ENCODE measurements at places on chromosomes 4 and X. TPM values are rescaled to one million over a fixed set of nuclear protein-coding genes. Genes with fewer than 3 reads are reported as not detected.

DNA sequence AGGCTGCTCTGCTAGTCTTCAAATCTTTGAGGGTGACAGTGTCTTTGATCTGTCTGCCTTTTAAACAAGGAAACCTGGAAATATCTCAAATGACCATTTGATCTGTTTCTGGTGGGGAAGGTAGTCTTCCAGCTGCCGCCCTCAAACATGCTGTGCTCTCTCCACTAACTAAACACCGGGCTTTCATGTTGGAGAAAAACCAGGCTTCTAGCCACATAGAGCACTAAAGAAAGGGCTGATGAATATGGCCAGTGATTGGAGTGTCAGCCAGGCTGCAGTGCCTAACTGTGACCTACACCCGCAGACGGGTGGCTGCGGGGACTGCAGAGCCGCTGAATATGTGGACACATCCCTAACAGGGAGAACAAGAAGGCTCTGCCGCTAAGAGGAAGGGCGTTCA, 85.9 kb downstream of the UNC5C start:
- peaks cover 19% of the 10 kb centered on the region for H3K4me1 ChIP-seq
- no peaks in the 10 kb centered on the region for H3K36me3 ChIP-seq
- H3K27ac ChIP-seq = no peak overlapping the region
- H3K27me3 ChIP-seq = peaks cover 2% of the 10 kb centered on the region
- DNase-seq = no peak

Gene BTK
- total RNA-seq = not detected

Gene GPC3
- total RNA-seq = 18.6 TPM

- H3K27ac ChIP-seq = peak overlapping the region; percentile 87
- H3K4me1 ChIP-seq = peaks cover 2% of the 10 kb centered on the region
- H3K27me3 ChIP-seq = peaks cover 2% of the 10 kb centered on the region
- peak; percentile 91 for DNase-seq
Observed at GRCh38 chrX:54921427-54922021, 900 bp downstream of the TRO start.

Gene MAP9
- 17.9 TPM for total RNA-seq

Gene AMOT
- total RNA-seq = 7.2 TPM

Gene CCKAR
- total RNA-seq = not detected

Gene OPN1MW
- total RNA-seq = not detected

DNA sequence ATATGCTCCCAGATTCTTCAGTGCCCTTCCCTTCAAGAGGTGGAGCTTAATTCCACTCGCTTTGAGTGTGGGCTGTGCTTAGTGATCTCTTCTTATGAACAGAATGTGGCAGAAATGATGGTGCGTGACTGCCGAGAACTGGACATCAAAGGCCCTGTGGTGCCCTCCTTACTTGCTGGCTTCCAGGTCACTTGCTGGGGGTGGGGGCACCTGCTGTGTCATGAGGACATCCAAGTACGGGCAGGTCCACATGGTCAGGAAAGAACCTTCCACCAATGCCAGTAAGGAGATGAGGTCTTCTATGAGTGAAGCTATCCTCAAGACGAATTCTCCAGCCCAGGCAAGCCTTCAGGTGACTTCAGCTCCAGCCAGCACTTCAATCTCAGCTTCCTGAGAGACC, 95.8 kb downstream of the FAM53A start:
- no peak overlapping the region for H3K27ac ChIP-seq
- no peaks in the 10 kb centered on the region for H3K4me1 ChIP-seq
- DNase-seq = no peak
- no peaks in the 10 kb centered on the region for H3K36me3 ChIP-seq
- H3K4me3 ChIP-seq = no peak overlapping the region
- H3K27me3 ChIP-seq = peaks cover 21% of the 10 kb centered on the region

Gene PWWP3B
- total RNA-seq = 0.42 TPM

DNA sequence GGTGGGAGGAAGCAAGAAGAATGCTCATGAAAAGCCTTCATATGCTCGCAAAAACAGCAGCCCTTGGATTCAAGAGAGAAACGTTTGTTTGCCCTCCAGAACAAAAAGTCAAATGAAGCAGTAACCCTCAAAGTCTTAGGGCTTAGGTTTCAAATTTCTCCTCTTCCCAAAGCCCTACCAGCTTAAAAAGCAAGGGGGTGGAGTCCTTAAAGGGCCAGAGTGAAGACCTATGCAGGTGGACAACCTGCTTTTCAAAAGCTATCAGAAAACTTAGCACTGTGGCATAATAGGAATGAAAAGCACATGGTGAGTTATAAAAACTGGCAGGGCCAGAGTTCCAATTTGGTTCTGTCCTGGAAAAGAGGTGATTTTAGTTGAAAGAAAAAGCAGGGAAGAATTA, 253.3 kb downstream of the NAP1L3 start:
- H3K27ac ChIP-seq = no peak overlapping the region
- no peak overlapping the region for H3K4me3 ChIP-seq
- no peaks in the 10 kb centered on the region for H3K36me3 ChIP-seq

GRCh38 chr4:95758001-95758400, 81.9 kb upstream of the PDHA2 start:
- no peak overlapping the region for H3K27ac ChIP-seq
- H3K4me3 ChIP-seq = no peak overlapping the region
- H3K27me3 ChIP-seq = no peaks in the 10 kb centered on the region
- no peak for DNase-seq
- peaks cover 33% of the 10 kb centered on the region for H3K4me1 ChIP-seq

DNA sequence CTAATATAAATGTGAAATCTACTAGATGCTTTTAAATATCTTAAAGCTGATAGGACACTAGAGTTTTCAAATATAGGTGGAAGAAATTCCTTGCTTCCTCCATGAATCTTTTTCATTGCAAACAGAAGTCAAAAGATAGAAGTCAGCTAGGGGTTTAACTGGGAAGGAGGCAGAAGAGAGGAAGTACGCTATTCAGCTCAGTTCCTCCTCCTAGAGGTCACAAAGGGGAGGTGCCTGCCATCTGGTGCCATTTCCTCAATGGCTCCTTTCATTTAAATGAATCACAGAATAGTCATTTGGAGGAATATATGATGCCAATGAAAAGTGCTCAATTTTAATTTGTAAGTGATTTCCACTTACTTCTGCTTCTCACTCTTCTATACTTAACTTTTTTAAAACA, 8.5 kb downstream of the COL25A1 start:
- no peak for DNase-seq
- peaks cover 2% of the 10 kb centered on the region for H3K4me1 ChIP-seq
- no peaks in the 10 kb centered on the region for H3K27me3 ChIP-seq
- no peaks in the 10 kb centered on the region for H3K36me3 ChIP-seq
- H3K4me3 ChIP-seq = no peak overlapping the region
- H3K27ac ChIP-seq = no peak overlapping the region

DNA sequence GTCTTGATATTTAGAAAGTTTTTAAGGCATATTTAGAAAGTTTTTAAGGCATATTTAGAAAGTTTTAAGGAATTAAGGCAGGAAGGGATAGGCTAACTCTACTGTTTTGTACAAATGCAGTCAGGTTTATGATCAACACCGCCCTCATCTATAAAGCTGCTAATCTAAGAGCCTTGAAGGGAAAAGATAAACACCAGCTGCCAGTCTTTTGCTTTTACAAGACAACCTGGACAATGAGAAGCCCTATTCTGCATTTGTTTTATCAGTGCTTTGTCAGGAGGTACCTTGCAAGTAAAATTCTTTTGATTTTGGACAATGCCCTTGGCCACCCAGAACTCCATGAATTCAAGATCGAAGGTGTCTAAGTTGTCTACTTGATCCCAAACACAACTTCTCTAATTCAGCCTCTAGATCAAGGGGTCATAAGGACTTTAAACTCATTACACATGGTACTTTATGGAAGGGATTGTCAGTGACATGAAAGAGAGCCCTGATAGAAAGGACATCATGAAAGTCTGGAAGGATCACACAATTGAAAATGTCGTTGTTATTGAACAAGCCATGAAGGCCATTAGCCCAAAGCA, 39.8 kb downstream of the IL15 start:
- H3K27ac ChIP-seq = no peak overlapping the region
- H3K4me3 ChIP-seq = no peak overlapping the region
- DNase-seq = no peak
- no peaks in the 10 kb centered on the region for H3K27me3 ChIP-seq

- H3K27me3 ChIP-seq = peaks cover 21% of the 10 kb centered on the region
- no peak overlapping the region for H3K4me3 ChIP-seq
- H3K36me3 ChIP-seq = no peaks in the 10 kb centered on the region
- H3K4me1 ChIP-seq = peaks cover 5% of the 10 kb centered on the region
- H3K27ac ChIP-seq = no peak overlapping the region
- no peak for DNase-seq
Observed at GRCh38 chr4:52760256-52760655, 9.0 kb upstream of the ERVMER34-1 start.

DNA sequence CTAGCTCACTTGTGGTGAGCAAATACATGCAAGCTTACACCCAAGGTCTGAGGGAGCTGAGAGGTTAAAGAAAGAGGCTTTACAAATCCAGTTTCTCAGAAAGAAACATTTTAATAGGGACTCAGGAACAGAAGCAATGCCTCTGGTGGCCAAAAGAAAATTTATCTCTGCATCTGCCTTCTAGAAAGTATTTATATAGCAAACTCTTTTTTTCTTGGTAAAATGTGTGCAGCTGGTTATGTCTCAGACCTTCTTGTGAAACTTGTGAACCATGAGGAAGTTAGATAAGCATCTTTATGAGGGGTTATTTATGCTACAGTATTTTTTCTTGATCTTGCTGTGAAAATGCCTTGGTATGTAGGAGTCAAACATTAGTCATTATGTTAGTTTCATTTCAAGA, 48.5 kb upstream of the CYSLTR1 start:
- no peak overlapping the region for H3K27ac ChIP-seq
- H3K4me3 ChIP-seq = no peak overlapping the region
- no peaks in the 10 kb centered on the region for H3K4me1 ChIP-seq
- H3K36me3 ChIP-seq = no peaks in the 10 kb centered on the region

Gene YY2
- total RNA-seq = 4.7 TPM

DNA sequence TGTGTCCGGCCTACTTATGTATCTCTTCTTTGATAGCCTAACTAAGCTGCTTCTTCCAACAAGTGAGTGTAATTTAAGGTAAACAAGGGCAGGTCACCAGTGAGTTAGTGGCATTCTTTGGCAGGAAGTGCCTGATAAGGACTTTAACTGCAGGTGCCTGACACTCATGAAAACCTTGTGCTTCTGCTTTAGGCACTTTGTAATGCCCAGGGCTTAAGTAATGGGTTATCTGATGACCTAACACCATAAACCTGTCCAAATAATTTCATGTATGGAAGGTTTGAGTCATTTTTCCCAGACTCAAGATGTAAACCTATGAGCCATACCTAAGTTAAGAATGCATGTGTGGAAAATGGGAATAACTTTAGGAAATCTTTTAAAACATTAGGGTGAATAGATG, 43.0 kb downstream of the BCOR start:
- H3K27me3 ChIP-seq = no peaks in the 10 kb centered on the region
- H3K4me3 ChIP-seq = no peak overlapping the region
- peaks cover 48% of the 10 kb centered on the region for H3K36me3 ChIP-seq
- no peaks in the 10 kb centered on the region for H3K4me1 ChIP-seq

DNA sequence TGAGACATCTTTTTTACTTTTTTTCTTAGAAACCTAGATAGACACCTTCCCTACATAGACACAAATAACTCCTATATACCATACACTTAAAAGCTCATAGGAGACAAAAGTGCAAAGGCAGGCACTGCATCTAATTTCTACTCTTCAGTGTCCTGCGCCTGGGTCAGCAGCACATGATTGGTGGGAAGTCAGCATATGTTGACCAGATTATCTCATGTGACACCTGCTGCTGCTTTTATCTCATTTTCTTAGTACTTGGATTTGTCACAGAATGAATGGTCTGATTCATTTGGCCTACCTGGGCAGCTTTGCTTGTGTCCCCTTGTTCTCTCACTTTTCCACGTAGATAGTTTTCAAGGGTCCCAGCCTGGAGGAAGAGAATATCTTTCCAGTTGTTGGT, 24.9 kb upstream of the LNX1 start:
- no peaks in the 10 kb centered on the region for H3K36me3 ChIP-seq
- peaks cover 11% of the 10 kb centered on the region for H3K4me1 ChIP-seq
- H3K27me3 ChIP-seq = no peaks in the 10 kb centered on the region
- H3K27ac ChIP-seq = no peak overlapping the region

GRCh38 chr4:73414936-73415271, 10.8 kb downstream of the ALB start:
- no peak overlapping the region for H3K4me3 ChIP-seq
- no peaks in the 10 kb centered on the region for H3K4me1 ChIP-seq
- DNase-seq = no peak
- no peak overlapping the region for H3K27ac ChIP-seq

Gene NPNT
- total RNA-seq = not detected

Gene NHSL2
- 7.3 TPM for total RNA-seq

DNA sequence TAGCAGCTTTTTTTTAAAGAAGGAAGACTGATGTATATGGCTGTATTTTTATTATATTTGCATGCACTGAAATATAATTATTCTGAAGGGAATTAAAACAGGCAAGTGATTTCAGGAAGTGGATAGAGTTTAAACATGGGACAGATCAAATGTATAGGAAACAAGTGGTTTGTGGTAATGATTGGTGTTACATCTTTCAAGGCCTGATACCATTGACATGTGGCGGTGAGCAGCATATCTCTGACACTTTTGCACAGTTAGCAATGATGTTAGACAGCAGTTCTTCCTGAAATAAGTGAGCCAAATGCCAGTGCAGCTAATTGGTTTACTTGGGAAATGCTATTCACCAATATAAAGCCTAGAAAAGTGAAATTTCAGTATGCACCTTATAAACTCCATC, 272.1 kb downstream of the RPA4 start:
- H3K36me3 ChIP-seq = no peaks in the 10 kb centered on the region
- H3K27me3 ChIP-seq = no peaks in the 10 kb centered on the region
- no peak overlapping the region for H3K4me3 ChIP-seq
- DNase-seq = no peak
- H3K4me1 ChIP-seq = no peaks in the 10 kb centered on the region

- H3K36me3 ChIP-seq = no peaks in the 10 kb centered on the region
- no peaks in the 10 kb centered on the region for H3K27me3 ChIP-seq
- no peak for DNase-seq
- peaks cover 23% of the 10 kb centered on the region for H3K4me1 ChIP-seq
- H3K4me3 ChIP-seq = no peak overlapping the region
Observed at GRCh38 chr4:13262816-13263215, 221.3 kb downstream of the RAB28 start.

Gene SULT1E1
- 5.1 TPM for total RNA-seq

Gene SLC6A8
- total RNA-seq = 77.0 TPM

GRCh38 chr4:140125374-140125773, 28.6 kb downstream of the MAML3 start:
- H3K4me1 ChIP-seq = peaks cover 4% of the 10 kb centered on the region
- H3K27me3 ChIP-seq = no peaks in the 10 kb centered on the region

GRCh38 chr4:102554482-102554881, 53.3 kb downstream of the NFKB1 start:
- peaks cover 2% of the 10 kb centered on the region for H3K36me3 ChIP-seq
- H3K27me3 ChIP-seq = no peaks in the 10 kb centered on the region
- H3K4me3 ChIP-seq = no peak overlapping the region
- H3K27ac ChIP-seq = peak overlapping the region; percentile 77
